ENCODE measurements at places on chromosomes 12 and 14.

GRCh38 chr14:39265806-39266524 lies 32.2 kb downstream of the MIA2 start:
- peak; percentile 50 for DNase-seq

DNA sequence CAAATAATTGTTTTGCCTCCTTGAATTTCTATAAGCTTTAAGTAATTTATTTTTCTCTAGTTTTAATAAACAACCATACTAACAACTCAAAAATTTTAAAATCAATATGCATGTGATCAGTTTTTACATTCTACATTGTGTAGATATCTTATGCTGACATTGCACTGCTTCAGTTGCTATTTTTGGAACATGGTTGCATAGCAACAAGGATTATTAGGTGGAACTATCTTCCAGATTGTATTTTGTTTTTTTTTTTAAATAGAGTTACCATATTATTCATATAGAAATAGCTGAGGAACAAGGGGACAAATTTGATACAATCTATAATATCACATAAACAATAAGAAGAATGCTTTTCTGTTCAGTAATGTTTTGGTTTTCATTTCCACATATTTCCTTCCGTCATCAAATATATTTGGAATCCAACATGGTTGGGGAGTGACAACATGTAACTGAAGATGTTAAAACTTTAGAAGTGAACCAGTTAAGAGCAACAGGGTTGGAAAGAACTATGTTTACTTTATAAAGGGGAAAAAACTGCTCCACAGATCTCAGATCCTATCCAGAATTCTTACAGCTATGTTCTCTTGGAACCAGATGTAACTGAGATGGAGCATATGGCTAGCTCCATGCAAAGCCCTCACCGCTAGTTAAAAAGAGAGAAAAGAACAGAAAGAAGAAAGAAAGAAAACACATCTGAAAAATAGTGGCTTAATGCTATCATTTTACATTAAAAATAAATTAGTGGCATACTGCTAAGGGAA lies 235.5 kb downstream of the NELL2 start:
- DNase-seq, result no peak

GRCh38 chr14:66009089-66009488 lies 477.1 kb upstream of the CCDC196 start:
- no peak for DNase-seq

- DNase-seq, result no peak
Observed at GRCh38 chr14:55074662-55075061, 23.2 kb downstream of the MAPK1IP1L start.

DNA sequence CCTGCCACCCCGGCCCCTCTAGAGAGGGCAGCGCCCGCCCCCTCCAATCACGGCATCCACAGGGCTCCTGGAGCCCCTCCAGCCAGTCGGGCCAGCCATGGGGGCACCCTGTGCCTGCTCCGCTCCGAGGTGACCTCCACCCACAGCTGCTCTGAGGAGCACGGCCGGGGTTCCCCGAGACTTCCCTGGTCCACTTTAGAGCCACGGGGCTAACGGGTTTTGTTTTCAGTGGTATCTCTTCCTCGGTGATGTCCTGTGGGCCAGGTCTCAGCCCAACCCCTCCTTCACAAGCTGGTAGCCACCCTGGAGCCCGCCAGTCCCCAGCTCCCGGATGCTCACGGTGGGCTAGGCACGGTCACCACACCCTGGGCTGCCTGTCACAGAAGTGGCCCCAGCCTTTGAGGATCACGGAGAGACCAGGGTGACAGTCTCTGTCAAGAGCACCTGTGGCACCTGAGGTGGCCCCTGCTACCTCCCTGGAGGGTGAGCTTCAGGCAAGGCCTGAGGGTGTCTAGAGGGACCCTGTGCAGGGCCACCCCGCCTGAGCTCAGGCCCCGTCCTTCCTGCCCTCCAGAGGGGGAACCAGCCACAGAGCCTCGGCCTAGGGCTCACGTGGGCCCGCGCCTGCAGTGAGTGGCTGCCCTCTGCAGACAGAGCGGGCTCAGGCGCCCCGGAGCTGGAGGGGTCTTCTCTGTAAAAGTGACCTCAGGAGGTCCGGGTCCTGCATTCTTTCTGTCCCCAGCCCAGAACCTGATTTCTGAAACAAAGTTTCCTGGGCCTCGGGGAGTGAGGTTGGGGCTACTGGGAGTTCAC lies 146.0 kb upstream of the C14orf180 start:
- no peak for DNase-seq

DNA sequence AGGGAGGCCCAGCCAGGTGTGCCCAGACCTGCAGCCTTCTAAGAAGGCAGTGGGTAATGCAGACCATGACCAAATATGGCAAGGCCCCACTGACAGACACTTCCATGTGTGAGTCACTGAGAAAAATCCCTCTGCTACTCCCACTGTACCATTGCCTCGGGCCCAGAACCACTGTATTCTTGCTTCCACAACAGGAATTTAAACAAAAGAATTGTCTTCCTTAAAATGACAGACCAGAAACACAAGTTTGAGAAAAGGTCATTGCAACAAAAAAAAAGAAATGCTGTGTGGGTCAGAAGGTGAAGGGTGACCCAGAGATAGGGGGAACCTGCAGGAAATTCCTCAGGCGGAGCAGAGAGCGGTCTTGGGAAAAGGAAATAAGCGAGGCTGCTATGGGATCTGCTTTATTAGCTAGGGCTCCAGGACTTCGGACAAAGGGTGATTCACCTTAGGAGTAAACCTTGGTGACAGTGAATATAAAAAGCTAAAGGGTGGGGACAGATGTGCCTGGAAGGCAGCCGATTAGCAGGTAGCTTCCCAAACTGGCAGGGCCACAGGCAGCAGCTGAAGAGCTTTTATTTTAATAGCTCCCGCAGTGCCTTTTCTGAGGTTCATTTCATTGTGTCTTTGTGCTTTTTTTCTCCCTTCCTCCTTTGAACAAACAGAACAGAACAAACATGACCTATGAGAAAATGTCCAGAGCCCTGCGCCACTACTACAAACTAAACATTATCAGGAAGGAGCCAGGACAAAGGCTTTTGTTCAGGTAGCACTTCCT lies 185.3 kb upstream of the BCL2L14 start:
- peak; percentile 58 for DNase-seq

GRCh38 chr12:32343496-32343895 lies 55.9 kb upstream of the FGD4 start:
- no peak for DNase-seq

DNA sequence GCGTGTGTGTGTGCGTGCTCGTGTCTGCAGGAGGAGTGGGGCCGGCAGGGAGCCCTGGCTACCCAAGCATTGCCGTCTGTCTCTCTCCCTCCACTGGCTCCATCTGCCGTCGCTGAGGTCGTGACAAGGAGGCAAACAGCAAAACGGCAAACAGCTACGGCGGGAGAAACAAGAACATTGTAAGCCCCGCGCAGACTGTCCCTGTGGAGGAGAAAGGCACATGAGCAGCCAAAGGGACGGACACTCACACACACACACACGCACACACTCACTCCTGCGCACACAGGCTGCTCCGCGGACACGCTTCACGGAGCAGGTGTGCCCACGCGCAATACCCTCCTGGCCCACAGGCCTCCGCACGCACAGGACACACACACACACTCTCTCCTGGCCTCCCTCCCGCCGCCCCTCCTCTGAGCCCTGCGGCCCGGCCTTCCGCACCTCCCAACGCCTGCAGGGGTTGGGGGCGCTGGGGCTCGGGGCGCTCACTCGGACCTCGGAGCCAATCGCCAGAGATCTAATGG lies 905 bp downstream of the CISTR start:
- peak; percentile 22 for DNase-seq

GRCh38 chr12:70426620-70427019 lies 60.5 kb downstream of the KCNMB4 start:
- DNase-seq, result no peak

DNA sequence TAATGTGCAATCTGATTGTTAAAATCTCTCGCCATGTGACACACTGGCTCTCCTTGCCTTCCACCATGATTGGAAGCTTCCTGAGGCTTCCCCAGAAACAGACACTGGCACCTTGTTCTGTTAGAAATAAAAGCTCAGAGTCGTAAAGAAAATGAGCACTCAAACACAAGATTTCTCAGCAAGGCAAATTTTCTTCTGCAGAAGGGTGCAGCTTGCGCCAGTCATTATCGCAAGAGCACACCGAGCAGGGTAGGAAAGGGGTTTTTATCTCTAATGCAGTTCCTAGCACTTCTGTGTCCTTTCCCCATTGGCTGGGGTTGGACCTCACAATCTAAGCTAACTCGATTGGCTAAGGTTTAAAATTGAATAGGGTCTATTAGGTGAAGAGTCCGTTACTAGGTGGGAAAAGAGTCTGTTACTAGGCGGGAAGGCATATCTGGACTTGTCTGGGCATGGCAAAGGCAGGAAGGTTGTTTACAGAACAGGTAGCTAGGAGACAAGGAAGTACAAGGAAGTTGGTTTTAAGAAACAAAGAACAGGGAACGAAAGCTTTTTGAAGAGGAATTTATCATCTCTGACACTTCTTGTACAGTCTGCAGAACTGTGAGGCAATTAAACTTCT lies 62.6 kb upstream of the BICD1 start:
- no peak for DNase-seq

DNA sequence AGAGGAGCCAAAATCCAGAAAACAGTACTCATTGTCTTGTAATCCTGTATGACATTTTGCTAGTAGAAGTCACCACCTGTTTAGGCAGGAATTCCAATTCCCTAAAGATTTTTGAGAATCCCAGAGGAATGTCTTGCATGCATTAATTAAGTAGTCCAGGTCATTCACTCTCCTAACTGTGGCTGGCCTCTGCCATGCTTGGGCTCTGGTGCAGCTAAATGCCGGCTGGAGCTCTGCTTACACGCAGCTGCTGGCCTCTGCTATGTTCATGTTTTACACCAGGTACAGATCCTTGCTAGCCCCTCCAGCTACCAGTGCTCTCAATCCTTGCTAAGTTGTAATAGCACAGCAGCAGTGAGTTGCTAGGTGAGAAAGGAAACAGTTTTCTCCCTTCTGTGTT lies 16.3 kb upstream of the HIF1A start:
- no peak for DNase-seq

GRCh38 chr14:79809849-79810612 lies 401.3 kb downstream of the DIO2 start:
- DNase-seq, result peak; percentile 84

DNA sequence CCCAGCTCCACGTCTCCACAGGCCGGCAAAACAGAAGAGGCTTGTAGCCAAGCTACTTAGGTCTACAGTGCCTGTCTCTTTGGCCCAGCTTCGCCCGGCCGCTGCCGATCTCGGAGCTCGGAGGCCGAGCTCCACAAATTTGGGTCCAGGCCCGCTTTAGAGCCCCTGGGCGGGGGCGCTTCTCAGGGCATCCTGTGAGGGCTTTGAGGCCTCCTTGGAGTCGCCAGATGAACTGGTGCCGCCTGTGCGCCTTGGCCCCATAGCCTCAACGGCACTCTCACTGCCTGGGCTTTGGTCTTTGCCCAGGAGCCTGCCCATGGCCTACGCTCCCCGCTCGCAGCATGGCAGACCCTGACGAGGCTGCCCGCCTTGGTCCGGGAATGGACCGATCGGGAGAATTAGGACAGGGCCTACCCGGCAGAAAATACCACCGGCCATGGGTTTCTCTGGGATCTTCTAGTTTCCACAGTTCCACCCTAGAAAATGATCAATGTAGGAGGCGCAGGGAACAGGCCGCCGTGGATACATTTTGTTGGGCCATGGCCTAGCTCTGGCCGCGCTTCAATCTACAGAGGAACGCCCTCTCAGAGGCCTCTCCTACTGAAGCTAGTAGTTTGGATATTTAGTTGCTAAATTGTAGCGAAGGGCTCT lies 953 bp upstream of the NKX2-8 start:
- no peak for DNase-seq

DNA sequence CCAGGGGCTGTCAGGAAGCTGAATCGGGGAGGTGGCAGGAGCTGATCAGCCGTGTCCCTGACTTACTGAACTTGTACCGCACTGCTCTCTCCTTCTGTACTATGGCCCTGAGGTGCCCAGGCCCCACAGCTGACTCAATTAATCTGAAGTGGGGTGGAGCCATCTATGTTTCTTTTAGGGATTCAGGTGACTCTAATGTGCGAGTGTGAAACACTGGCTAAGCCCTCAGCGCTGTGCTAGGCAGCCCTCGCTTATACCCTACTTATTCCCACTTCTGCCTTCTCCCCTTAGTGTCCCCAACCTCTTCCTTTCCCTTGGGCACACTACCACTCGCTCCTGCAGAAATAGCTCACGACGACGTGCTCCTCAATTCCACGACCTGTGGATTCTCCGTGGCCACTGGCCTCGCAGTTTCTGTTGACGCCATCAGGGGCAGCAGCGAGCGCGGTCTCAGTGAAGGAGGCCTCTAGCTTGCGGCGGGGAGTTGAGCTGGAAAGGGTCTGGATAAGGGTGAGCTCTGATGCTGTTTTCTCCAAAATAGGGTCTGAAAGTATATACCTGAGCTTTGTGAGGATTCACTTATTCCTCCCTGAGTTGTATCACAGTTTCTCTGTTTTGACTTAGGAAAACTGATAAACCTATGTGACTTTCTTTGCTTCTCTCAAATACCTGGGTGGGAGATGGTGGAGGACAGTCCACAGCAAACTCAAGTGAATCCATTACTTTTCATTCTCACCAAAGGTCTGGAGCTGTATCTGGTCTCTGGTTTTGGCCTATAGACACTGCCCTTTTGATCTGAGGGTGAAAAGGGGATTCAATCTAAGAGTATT lies 167.6 kb downstream of the SLC41A2 start:
- no peak for DNase-seq

- DNase-seq, result peak; percentile 69
Observed at GRCh38 chr14:68911594-68912227, 67.4 kb downstream of the ACTN1 start.

DNA sequence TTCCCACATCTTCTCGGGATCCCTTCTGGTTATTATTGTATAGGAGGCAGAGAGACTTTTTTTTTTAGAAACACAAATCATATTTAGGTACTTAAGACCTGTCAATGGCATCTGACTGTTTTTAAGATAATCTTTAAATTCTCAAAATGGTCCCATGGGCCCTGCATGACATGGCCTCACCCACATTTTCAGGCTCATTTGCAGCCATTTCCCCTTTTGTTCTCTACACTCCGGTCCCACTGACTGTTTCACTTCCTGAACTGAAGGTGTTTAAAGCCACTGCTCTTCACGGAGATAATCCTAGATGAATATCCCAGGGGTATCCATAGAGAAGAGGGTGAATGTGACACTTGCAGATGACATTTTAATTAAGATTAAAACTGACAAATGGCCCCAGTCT lies 12.3 kb upstream of the C12orf71 start:
- no peak for DNase-seq

DNA sequence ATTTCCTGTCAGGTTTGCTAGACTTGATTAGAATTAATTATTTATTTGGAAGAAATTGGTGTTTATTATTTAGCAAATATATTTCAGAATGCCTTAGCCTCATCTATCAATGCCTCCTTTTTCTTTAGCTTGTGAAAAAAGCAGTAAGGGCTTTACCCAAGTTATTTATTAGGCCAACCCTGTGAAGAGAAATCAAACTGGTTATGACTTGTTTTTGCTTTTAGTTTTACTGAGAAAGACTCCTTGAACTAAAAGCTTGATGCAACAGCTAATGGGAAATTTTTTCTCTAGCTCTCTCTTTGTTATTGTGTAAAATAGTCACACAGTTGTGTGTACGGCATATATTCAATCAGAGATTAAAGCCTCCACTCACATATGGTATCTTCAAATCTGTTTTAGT lies 306.8 kb downstream of the DIO2 start:
- DNase-seq, result no peak

Measured in NCI-H1105 treated with DMSO at 0.1 percent for 48 hours (cell line).